ENCODE measurements at places on chromosomes 16 and 17.
A peak's percentile ranks its signal among the peaks of the same experiment; 100 is the strongest.

GRCh38 chr17:57544401-57544800, 200.7 kb downstream of the CCDC182 start:
- no peak for DNase-seq

DNA sequence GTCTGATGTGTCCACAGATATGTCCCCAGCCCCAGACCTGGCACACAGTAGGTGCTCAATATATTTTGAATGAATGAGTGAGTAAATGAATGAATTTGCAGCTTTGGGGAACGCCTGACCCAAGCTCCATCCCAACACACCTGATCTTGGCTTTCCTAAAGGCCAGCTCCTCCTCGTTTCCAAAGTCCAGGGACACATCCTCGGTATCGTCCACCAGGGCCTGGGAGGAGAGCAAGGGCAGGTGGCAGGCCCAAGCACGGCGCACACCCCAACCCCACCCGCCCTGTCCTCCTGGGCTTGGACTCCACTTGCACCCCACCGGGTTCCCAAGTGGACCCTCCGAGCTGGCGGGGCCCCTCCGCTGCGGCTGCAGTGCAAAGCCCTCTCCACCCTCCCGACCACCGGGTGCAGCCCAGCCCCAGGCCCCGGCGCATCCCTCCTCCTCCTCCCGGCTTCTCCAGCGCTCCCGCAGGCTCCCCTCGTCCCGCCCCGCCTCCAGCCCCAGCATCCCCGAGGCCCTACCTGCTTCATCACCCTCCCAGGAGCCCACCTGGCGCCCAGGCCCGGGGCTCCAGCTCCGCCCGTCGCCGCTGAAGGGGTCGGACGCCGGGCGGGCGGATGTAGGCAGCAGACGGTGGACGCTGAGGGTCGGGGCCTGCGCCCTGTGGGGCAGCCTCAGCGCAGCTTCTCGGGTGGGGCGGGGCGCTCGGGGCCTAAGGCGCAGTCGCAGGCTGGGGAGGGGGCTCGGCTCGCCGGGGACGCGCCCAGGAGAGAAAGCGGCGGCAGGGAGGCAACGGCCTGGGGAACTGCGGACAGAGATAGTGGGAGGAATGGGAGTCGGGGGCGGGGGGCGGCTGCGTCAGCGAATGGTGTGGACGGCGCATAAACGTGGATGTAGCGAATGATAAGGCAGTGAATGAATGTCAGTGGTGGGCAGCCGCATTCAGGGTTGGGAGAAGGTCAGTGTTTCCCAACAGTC, at the start of gene TVP23A:
TVP23A (minus strand) TSS at position 832 of the 979 bp plus-strand sequence; CDS start at position 531, 301 bp downstream.
- DNase-seq: no peak

GRCh38 chr17:80889231-80890195, 102.1 kb upstream of the CHMP6 start:
- no peak for DNase-seq

DNA sequence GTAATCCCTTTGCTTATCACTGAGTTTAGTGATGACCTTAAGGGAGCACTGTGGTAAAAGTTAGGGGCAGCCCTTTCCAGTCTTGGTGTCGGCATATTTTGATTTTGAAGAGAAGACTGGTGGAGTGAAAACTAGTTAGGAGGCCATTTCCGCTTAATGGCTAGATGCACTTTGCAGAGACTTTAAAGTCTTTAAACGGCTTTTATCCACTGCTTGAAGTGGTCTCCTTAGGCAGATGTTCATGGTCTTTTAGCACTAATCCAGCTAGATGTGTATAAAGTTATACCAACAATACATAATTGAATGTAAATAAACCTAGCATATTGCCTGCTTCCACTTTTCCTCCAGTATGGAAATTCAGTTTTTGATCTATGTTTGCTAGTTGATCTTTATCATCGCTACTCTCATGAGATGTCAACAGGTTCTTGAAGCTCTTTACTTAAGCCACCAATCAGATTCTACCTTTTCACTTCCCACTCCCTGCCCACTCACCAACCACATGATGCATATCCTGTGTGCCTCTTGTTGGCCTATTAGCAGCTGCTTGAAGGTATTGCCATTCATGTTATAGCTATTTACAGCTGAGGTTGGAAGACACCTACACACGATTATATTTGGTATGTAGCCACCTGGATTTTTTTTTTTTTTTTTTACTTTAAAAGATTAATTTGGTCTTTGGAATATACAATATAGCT, 132.0 kb downstream of the NLK start:
- DNase-seq: no peak

- DNase-seq: peak; percentile 88
These were observed 14.4 kb downstream of the SNN start for GRCh38 chr16:11682655-11683096.

DNA sequence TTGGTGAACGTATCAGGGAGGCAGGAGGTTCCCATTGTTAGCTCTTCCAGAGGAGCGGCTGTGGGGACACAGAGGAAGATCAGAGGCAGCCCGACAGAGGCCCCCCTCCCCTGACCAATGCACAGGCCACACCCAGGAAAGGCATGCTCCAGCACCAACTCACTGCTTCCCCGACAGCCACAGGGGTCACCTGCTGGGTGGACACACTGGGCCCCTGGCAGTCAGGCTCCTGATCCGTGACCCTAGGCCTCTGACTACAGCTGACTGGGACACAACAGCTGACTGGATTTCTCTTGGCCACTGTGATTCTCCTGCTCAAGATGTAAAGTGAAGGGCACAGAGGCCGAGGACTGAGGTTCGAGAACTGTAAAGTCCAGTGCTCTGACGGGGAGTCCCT, 63.5 kb downstream of the IL21R start:
- no peak for DNase-seq

GRCh38 chr17:17494870-17495535, 1.2 kb downstream of the RASD1 start:
- DNase-seq: peak; percentile 47

Data from fibroblast of mammary gland (primary cell).